ENCODE measurements at places on chromosomes 1 and 21. TPM values are rescaled to one million over a fixed set of nuclear protein-coding genes. Genes with fewer than 3 reads are reported as not detected.
A peak's percentile ranks its signal among the peaks of the same experiment; 100 is the strongest.

Gene C1orf50
- total RNA-seq, result 12.6 TPM

Gene TEDDM1
- not detected for total RNA-seq

Gene MCOLN2
- total RNA-seq, result 1.4 TPM

DNA sequence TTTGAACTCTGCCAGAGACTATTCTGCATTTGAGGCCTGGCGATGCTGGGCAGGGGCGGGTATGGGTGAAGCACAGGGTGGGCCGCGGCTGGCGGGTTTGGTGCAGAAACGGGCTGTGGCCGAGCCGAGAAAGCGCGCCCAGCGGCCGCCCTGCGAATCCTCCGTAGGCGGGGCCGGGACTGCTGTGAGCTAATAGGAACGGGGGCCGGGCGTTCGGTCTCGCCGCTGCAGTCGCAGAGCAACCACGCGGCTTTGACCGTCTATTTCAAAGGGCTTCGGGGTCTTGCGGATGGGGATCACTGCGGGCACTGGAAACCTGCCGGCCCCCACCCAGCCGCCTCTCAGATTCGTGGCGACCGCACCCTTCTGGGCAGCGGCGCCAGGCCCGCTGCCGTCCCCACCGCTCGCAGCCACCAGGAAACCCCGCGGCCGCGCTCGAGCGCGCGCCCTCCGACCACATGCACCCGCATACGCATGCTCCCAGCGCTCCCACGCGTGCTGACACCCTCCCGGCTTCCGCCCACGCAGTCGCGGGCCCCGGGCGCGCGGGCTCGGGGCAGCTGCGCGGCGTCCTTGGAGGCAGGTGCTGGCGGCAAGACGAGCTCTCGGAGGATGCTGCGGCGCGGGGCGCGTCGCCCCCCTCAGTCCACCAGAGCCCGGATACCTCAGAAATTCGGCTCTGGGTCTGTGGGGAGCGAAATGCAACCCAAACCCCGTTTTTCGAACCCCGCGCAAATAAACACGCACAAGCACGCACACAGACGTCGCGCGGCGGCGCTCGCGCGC is 32.6 kb downstream of the DNTTIP2 start:
- peak overlapping the region; percentile 99 for H3K27ac ChIP-seq
- DNase-seq, result peak; percentile 65
- no peaks in the 10 kb centered on the region for H3K27me3 ChIP-seq
- H3K36me3 ChIP-seq, result no peaks in the 10 kb centered on the region

DNA sequence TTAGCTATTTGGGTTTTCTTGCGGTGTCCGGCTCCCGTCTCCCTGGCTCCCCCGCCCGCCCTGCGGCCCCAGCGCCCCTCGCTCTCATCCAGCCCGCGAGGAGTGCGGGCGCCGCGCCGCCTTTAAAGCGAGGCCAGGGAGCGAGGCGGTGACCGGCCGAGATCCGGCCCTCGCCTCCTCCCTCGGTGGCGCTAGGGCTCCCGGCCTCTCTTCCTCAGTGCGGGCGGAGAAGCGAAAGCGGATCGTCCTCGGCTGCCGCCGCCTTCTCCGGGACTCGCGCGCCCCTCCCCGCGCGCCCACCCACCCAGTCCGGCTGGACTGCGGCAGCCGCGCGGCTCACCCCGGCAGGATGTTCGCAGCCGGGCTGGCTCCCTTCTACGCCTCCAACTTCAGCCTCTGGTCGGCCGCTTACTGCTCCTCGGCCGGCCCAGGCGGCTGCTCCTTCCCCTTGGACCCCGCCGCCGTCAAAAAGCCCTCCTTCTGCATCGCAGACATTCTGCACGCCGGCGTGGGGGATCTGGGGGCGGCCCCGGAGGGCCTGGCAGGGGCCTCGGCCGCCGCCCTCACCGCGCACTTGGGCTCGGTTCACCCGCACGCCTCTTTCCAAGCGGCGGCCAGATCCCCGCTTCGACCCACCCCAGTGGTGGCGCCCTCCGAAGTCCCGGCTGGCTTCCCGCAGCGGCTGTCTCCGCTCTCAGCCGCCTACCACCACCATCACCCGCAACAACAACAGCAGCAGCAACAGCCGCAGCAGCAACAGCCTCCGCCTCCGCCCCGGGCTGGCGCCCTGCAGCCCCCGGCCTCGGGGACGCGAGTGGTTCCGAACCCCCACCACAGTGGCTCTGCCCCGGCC is 492 bp downstream of the HLX start:
- no peaks in the 10 kb centered on the region for H3K36me3 ChIP-seq

GRCh38 chr21:45945868-45946210 is 35.7 kb upstream of the COL6A1 start:
- no peak overlapping the region for H3K4me3 ChIP-seq
- DNase-seq, result no peak
- no peaks in the 10 kb centered on the region for H3K27me3 ChIP-seq
- peaks cover 3% of the 10 kb centered on the region for H3K4me1 ChIP-seq
- H3K27ac ChIP-seq, result no peak overlapping the region

- no peaks in the 10 kb centered on the region for H3K27me3 ChIP-seq
- peak overlapping the region; percentile 83 for H3K27ac ChIP-seq
- H3K36me3 ChIP-seq, result no peaks in the 10 kb centered on the region
- DNase-seq, result peak; percentile 56
- H3K4me1 ChIP-seq, result peaks cover 15% of the 10 kb centered on the region
Observed at GRCh38 chr1:89843273-89844130, 22.7 kb downstream of the LRRC8D start.

Measured in astrocyte (in vitro differentiated cells and primary cell).